ENCODE measurements at places on chromosomes 2 and 18. TPM values are rescaled to one million over a fixed set of nuclear protein-coding genes. Genes with fewer than 3 reads are reported as not detected.

DNA sequence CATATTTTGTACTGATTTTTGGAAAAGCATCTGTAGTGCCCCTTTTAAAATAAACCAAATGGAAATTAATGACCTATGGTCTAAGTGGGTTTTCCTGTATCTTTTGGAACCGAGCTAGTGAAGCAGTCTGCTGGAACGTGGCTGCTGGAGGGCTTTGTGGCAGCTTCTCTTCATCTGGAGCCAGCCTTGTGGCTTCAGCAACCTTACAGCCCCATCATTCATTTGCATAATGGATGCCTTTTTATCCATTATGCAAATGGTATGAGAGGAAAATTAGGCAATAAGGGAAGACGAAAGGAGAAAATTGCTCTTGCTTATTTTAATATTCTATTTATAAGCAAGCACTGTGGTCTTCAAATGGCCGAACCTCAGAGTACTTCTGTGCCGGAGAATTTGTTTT lies 421.0 kb downstream of the PARD3B start:
- H3K27ac ChIP-seq, result no peak overlapping the region
- peaks cover 20% of the 10 kb centered on the region for H3K4me1 ChIP-seq
- H3K27me3 ChIP-seq, result no peaks in the 10 kb centered on the region
- no peak for DNase-seq
- H3K36me3 ChIP-seq, result no peaks in the 10 kb centered on the region

GRCh38 chr2:142131010-142131669 lies at the start of gene LRP1B:
TSS of gene LRP1B (minus strand) at chr2:142131016. CDS start at chr2:142130729, 287 bp downstream.
- H3K4me3 ChIP-seq, result peak within 1 kb of the TSS; percentile 91
- peaks cover 45% of the 10 kb centered on the region for H3K27me3 ChIP-seq
- H3K4me1 ChIP-seq, result peaks cover 22% of the 10 kb centered on the region
- H3K27ac ChIP-seq, result peak within 1 kb of the TSS; percentile 80

GRCh38 chr18:50410008-50410407 lies 35.2 kb downstream of the SKA1 start:
- no peak overlapping the region for H3K27ac ChIP-seq
- DNase-seq, result no peak
- no peaks in the 10 kb centered on the region for H3K27me3 ChIP-seq
- no peak overlapping the region for H3K4me3 ChIP-seq
- peaks cover 31% of the 10 kb centered on the region for H3K4me1 ChIP-seq
- no peaks in the 10 kb centered on the region for H3K36me3 ChIP-seq

DNA sequence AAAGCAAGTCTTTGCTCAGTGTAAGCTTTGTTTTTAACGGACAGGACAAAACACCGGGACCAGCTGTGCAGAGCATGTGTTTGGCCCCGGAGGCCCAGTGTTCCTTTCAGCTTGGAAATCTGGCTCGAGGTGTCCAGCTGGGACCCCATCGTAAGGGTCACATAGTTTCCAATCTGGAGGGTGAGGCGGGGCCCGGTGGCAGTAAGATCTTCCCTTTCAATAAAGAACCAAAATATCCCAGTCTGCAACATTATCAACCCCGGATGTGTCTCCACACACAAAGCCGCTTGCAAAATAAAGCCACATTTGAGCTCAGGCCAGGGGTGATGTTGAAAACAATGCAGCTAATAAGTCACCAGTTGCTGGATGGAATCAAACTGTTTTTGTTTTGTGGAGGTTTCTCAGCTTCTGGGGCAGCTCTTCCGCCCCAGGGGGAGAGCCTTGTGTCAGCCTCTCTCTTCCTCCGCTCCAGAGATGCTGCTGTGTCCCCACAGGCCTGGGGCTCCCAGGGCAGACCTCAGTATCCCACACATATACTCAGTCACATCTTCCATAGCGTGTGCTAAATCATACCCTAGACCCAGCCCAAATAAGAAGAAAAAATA lies 138.6 kb upstream of the GLI2 start:
- DNase-seq, result no peak
- H3K27me3 ChIP-seq, result peaks cover 5% of the 10 kb centered on the region
- no peak overlapping the region for H3K4me3 ChIP-seq
- H3K4me1 ChIP-seq, result peaks cover 4% of the 10 kb centered on the region
- H3K27ac ChIP-seq, result no peak overlapping the region
- H3K36me3 ChIP-seq, result no peaks in the 10 kb centered on the region

- peak overlapping the region; percentile 41 for H3K27ac ChIP-seq
- no peaks in the 10 kb centered on the region for H3K27me3 ChIP-seq
- no peaks in the 10 kb centered on the region for H3K36me3 ChIP-seq
- peaks cover 32% of the 10 kb centered on the region for H3K4me1 ChIP-seq
- DNase-seq, result no peak
- H3K4me3 ChIP-seq, result no peak overlapping the region
Observed at GRCh38 chr2:43486603-43487002, 109.2 kb downstream of the THADA start.

GRCh38 chr2:32697156-32697555 lies 69.3 kb downstream of the TTC27 start:
- H3K4me3 ChIP-seq, result no peak overlapping the region
- H3K4me1 ChIP-seq, result no peaks in the 10 kb centered on the region
- DNase-seq, result no peak
- no peaks in the 10 kb centered on the region for H3K27me3 ChIP-seq

NAPG gene
- 27.2 TPM for total RNA-seq
